Right hindlimb (tissue), 1 donor: ENCODE measurements at places on chromosomes 4 and X.

DNA sequence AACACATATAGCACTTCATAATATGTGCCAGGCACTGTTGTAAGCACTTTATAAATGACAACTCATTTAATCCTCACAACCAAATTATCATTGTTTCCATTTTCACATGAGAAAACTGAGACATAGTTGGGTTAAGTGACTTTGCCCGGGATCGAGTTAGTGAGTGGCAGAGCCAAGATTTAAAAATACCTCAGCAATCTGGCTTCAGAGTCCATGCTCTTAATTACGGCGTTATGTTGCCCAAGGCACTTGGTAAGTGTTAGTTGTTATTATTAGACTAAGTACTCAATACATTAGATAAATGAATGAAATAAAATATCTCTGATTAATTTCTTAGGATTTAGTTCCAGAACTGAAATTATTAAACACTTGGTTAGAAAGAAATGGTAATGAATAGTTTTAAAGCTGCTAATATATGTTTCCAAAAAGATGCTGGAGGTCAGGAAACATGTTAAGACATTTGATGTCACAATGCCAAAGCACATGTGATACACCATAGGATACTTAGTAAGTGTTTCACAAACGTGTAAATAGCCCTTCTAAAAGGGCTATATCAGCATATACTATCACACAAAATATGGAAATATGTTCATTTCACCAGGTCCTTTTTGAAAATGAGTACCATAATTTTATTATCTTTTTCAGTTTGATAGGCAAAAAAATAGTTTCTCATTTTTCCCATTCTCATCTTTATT is 301.9 kb downstream of the GPAT3 start:
- no peak for DNase-seq

GRCh38 chrX:7179446-7179845 is 31.5 kb upstream of the PUDP start:
- DNase-seq: no peak

DNA sequence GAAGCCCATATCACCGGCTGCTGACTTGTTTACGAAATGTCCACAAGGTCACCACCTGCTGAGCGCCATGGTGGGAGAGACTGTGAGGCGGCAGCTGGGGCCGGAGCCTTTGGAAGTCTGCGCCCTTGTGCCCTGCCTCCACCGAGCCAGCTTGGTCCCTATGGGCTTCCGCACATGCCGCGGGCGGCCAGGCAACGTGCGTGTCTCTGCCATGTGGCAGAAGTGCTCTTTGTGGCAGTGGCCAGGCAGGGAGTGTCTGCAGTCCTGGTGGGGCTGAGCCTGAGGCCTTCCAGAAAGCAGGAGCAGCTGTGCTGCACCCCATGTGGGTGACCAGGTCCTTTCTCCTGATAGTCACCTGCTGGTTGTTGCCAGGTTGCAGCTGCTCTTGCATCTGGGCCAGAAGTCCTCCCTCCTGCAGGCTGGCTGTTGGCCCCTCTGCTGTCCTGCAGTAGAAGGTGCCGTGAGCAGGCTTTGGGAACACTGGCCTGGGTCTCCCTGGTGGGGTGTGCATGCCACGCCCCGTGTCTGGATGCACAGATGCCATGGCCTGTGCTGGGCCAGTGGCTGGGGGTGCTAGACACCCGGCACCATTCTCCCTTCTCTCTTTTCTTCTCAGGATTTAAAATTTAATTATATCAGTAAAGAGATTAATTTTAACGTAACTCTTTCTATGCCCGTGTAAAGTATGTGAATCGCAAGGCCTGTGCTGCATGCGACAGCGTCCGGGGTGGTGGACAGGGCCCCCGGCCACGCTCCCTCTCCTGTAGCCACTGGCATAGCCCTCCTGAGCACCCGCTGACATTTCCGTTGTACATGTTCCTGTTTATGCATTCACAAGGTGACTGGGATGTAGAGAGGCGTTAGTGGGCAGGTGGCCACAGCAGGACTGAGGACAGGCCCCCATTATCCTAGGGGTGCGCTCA is 8.7 kb upstream of the MSANTD1 start:
- DNase-seq: no peak

GRCh38 chrX:130020661-130021324 is 38.4 kb downstream of the BCORL1 start:
- DNase-seq: no peak

- DNase-seq: no peak
These were observed 192.7 kb downstream of the CBR4 start for GRCh38 chr4:168817370-168817769.

DNA sequence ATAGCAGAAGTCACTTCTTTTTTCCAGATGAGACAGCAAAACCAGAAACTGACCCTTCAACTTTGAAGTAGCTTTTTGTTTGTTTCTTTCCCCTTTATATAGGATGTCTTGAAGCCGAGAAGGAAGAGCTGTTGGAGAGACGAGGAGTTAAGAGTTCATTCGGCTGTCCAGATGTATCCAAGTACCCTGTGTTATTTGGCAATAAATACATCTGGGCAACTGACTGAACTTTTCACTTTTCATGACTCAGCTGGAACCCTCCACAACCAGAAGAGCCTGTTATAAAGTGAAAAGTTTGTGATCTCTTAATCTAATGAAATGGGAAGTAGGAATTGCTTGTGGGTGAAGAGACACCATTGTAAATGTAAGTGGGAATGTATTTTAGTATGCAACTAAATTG is 131.2 kb downstream of the HTR2C start:
- no peak for DNase-seq

DNA sequence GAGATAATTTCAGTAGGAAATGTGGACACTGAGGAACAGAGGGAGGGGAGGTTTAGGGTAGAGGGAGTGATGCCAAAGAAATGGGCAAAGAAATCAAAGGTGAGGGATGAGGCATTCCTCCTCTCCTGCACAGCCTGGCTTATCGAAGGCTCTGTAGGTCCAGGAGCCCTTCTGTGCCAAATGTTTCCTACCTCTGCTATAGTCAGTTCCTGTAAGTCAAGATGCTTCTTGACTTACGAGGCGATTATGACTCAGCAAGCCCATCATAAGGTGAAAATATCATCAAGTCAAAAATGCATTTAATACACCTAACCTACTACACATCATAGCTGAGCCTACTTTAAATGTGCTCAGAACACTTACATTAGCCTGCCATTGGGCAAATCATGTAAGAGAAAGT is 60.0 kb upstream of the ARHGAP24 start:
- no peak for DNase-seq

GRCh38 chrX:138690591-138690990 is 20.9 kb downstream of the FGF13 start:
- DNase-seq: no peak

- no peak for DNase-seq
These were observed 1035.4 kb downstream of the SH3BGRL start for GRCh38 chrX:82237328-82237727.

GRCh38 chr4:7134737-7135388 is 57.5 kb upstream of the SORCS2 start:
- peak; percentile 91 for DNase-seq

DNA sequence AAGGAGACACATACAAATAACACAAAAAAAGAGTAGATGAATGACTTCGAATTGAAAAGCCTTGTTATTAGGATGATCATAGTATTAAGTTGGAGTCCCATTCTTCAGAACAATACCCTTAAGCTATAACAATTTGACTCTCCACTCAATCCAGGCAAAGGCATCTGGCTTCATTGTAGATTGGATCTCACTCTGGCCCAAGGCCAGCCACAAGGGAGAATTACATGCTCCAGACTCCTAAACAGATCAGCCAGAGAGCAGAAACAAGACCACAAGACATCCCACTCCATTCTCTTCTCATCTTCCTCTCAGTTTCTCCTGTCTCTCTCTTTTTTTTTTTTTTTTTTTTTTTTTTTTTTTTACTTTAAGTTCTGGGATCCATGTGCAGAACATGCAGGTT is 213.9 kb downstream of the DHX15 start:
- DNase-seq: no peak

GRCh38 chr4:26174027-26174426 is 146.8 kb upstream of the RBPJ start:
- DNase-seq: no peak
